ENCODE measurements at places on chromosomes 2 and 18.

GRCh38 chr2:204116159-204116792 is 179.7 kb downstream of the ICOS start:
- no peak for DNase-seq

GRCh38 chr18:34787931-34788532 is 77.9 kb downstream of the DTNA start:
- DNase-seq = no peak

DNA sequence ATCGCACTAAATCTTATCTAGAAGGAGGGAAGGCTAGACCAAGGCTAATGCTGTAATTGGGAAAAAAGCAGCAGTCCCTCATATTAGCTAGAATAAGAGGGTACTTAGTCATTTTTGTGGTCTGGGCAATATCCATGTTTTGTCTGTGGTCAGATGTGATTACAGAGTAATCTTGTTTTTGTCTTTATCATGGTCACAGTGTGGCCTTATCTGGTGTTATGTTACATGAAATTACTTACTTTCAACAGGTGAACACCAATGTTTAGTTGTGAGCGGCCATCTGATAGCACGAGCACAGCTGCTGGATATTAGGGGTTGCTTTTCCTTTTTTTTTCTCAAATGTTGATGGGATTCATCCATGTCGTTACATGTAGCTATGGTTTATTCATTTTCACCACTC is 23.7 kb upstream of the PLEKHM3 start:
- DNase-seq = no peak

DNA sequence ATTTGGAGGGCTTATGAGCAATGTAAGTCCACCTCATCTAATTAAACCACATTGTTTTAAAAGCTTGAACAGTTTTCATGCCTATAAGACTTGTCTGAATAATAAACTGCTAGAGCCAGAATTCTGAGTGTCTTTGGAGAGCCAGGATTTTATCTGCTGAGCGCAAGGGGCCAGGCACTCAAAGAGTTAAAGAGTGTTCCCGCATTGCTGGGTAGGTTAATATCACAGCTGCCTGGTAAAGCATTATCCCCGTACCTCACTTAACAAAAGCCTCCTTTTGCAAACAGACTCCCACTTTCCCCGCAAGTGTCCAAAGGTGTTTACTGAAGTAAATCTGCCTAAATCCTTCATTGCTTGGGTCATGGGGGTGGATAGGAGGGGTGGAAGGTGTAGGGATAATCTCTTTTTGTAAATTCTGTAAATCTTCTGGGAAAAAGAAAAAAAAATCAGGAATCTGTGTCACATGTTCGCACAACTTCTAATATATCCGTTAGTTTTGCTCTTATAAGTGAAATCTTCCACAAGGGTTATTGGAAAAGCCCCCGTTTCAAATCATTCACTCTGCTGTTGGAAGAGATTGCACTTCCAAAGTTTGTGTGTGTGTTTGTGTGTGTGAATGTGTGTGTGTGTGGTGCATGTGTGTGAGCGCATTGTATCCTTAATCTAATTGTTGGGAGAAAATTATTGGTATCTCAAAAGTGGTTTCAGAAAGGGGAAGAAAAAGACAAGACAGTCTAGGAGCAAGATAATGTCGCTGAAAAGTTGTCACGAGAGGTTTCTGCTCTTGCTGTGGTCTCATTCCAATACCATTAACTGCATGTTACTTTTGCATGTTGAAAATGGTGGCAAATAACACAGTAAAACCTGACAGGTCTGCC is 10.7 kb downstream of the ZEB2 start:
- no peak for DNase-seq

- DNase-seq = no peak
Measured at GRCh38 chr2:239806276-239806675, 218.9 kb downstream of the NDUFA10 start.

GRCh38 chr2:178530625-178531142 is 50.4 kb downstream of the PLEKHA3 start:
- DNase-seq = no peak

GRCh38 chr18:62802523-62802922 is 87.2 kb downstream of the PHLPP1 start:
- DNase-seq = no peak

DNA sequence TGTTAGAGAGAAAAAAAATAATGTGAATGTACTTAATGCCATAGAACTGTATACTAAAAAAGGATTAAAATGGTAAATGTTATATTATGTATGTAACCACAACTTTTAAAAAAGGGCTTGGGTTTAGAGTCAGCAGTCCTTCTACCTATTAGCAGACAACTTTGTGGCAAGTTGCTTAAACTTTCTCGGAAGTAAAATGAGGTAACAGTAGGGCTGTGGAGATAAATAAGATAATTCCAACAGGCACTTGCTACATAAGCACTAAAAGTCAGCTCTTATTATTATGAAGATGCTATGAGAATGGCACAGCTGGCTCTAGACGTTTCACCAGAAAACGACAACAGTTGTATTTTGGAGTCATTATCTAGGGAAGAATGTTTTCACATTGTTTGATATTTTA is 31.3 kb downstream of the AAK1 start:
- no peak for DNase-seq

All from stimulated activated CD8-positive, alpha-beta memory T cell treated with anti-CD3 and anti-CD28 coated beads, Interleukin-4, amount 100 ng/mL, for 24 hours (primary cell).